ENCODE measurements at places on chromosomes 5 and 9. TPM values are rescaled to one million over a fixed set of nuclear protein-coding genes. Genes with fewer than 3 reads are reported as not detected.

DNA sequence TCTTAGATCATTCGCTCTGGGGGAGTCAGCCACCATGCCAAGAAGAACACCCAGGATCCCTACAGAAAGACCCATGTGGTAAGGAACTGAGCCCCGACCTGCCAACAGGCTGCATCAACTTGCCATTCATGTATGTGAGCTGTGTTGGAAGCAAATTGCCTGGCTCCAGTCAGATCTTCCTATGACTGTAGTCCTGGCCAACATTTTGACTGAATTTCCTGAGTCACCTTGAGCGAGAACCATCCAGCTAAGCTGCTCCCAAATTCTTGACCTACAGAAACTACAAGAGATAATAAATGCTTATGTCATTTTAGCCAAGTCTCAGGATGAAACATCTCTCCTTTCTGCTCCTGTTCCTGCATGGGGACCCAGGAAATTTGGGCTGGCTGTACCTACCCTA, 40.0 kb upstream of the SLC44A1 start:
- no peak for DNase-seq

DNA sequence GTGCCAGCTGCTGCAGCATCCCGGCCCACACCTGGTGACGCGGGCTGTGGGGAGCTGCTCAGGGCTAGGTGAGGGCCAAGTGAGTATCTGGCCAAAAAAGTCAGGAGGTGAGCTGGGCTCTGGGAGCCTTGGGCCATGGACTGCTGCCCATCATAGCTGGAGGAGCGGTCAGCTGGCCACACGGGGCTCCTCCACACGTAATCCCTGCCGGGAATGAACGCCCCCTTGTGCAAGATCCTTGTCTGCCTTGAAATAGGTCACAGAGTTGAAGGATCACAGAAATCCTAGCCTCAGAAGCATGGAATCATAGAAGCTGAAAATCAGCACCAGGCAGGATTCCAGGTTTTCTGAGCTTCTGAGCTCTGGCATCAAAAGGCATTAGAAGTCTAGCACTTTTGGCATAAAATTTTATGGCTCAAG, 16.8 kb upstream of the COL27A1 start:
- no peak for DNase-seq

DNA sequence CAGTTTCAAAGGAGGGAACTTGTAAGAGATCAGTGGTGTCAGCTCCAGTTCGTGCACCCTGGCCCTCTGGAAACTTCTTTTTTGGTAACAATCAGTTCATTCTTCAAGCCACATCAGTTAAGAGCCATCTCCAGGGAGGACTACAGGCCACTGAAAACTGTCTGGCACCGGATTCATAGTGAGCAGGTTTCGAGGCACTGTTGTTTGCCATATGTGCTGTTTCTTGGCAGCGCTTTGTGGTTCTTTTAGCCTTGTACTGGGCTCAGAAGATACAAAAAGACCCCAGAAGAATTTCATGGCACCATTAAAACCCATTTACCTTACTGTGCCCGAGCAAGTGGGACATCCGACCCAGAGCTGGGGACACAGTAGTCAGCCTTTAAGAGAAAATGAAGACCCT, 68.5 kb downstream of the OTULIN start:
- DNase-seq: no peak

- no peak for DNase-seq
These were observed 42.0 kb upstream of the CDC42SE2 start for GRCh38 chr5:131221888-131222287.

HTR1A gene
- not detected for total RNA-seq

GRCh38 chr9:124394167-124394566, 21.1 kb downstream of the PSMB7 start:
- DNase-seq: no peak

LEAP2 gene
- total RNA-seq: 2.9 TPM

GRCh38 chr5:71972777-71973473, 134.3 kb upstream of the MAP1B start:
- DNase-seq: no peak

- no peak for DNase-seq
These were observed 82.3 kb upstream of the AGXT2 start for GRCh38 chr5:35129921-35130485.

GRCh38 chr5:125367702-125368101, 621.3 kb upstream of the ZNF608 start:
- DNase-seq: no peak

GRCh38 chr5:168663276-168664004, 84.3 kb upstream of the PANK3 start:
- no peak for DNase-seq

- DNase-seq: no peak
These were observed 597.0 kb downstream of the PSAT1 start for GRCh38 chr9:78893774-78894401.

PCDH12 gene
- total RNA-seq: 1.2 TPM

DNA sequence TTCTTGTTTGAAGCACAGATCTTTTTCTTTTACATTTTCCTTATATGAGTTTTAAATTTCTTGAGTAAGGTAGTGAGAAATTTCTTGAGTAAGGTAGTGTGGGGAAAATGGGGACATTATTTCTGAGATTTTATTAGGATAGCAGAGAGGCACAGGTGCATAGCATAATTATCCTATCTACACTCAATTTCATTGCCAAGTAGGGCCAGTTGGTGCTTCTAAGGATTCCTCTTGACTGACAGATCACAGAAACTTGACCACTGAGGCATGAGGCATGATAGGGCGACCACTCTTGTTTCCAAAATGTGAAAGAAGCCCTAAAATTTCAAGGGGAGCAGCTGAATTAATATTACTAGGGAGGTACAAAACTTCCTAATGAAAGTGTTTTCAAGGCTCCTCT, 31.4 kb upstream of the TMC1 start:
- no peak for DNase-seq

ADRA1B gene
- 0.69 TPM for total RNA-seq

MCIDAS gene
- total RNA-seq: 0.14 TPM

GRCh38 chr5:71695071-71695470, 24.0 kb upstream of the CARTPT start:
- no peak for DNase-seq

LECT2 gene
- not detected for total RNA-seq

SPINK4 gene
- total RNA-seq: 85.2 TPM

CNTNAP3 gene
- total RNA-seq: 16.5 TPM

DNA sequence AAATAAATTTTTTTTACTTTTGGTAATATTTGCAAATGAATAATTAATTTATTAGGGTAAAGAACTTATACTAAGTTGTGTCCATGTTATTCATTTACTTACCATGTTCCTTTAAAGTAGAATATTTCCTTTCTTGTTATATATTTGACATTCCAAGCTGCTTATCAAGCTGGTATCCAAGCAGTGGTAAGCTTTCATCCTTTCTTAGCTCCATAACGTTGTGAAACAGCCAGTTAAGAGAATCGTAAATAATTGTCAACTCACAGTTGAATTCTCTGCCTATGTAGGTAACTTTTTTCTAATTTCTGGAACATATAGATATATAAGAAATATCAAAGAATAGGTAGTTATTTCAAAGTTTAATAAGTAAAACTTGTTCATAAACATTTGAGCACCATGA, 36.4 kb downstream of the SLC30A5 start:
- DNase-seq: no peak

DNA sequence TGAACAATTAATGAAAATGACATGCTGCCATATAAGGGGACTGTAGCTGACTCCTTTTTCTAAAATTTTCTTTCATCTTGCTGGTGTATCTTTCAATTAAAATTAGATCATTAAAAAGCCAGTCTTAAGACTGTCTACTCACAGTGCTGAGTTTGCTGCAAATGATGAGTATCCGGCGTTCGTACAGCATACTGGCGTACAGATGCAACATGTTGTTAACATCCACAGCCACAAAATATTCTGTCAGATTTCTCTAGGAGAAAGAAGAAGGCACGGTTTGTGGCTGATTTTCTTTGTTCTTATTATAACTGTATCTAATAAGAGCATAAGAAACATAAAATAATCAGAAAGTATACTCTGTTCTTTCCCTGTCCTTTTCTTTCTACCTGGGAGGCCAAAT, 278.1 kb downstream of the DENND1A start:
- no peak for DNase-seq

GRCh38 chr5:168356592-168356991, 65.1 kb downstream of the WWC1 start:
- no peak for DNase-seq

DNA sequence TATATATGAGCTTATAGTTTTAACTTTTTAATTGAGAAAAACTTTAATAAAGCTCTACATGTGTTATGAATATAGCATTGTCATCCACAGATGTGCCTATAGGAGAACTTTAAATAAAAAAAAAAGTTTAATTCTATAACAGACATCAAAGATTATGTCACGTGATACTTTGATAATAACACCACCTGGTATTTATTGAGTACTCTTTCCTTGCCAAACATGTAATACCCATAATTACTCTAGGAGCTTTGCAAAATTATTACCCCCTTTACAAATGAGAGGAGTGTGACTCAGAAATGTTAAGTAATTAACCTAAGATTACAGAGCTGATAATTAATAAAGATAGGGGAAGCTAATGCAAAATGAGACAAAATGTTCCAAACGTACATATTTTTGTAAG, 43.0 kb downstream of the ITGA2 start:
- DNase-seq: no peak

DNA sequence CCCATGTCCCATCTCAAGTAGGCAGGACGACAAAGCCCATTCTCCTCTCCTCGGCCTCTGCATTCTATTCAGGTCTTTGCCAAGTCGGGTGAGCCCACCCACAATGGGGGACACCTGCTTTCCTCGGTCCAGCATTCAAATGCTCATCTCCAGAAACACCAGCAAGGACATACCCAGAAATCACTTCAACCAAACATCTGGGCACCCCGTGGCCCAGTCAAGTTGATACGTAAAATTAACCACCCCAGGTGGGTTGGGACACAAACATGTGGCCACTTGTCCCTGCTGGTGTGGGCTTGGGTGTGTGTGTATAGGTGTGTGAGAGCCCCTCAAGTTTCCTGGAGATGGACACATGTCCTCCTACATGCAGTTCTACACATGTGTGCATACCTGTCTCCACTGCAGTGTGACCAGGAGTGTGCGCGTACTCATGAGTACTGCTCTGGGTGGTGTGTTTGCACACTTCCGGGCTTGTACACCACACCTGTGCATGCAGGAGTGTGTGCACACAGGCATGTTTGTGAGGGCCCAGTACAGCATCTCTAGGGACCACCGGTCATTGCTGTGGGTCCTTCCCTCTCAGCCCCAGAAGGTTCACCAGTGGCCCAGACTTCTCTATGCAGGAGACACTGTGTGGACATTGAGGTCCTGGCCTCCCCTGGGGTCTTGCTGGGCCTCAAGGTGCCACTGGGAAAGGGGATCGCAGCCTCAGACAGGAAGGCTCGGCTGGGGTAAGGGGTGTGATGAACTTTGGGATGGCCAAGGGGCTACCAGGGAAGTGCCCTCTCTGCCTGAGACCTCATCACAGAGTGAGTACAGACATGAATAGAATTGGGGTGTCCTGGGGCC, 35.4 kb upstream of the RXRA start:
- DNase-seq: peak; percentile 8

OTP gene
- not detected for total RNA-seq

CNTNAP3B gene
- 1.5 TPM for total RNA-seq

- DNase-seq: no peak
These were observed 7.8 kb downstream of the ENG start for GRCh38 chr9:127846443-127847177.

DNAH5 gene
- total RNA-seq: 0.70 TPM

HTR4 gene
- 17.3 TPM for total RNA-seq

DNA sequence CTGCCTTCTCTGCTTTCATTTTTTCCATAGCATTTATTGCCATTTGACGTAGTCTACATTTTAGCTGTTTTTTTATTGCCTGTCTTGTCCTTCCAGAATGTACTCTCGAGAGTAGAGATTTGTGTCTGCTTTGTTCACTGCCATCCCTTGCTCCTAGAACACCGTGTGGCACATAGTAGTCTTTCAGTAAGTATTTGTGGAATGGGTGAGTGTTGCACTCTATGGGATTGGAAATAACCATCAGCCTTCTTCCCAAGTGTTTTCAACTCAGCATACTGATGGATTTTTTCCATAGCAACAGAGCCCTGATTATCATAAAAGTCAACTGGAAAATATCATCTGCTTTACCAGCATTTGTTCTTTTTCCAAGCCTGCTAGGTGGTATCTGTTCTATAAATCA, 462.6 kb downstream of the ENC1 start:
- no peak for DNase-seq

CERCAM gene
- total RNA-seq: 20.9 TPM

DNA sequence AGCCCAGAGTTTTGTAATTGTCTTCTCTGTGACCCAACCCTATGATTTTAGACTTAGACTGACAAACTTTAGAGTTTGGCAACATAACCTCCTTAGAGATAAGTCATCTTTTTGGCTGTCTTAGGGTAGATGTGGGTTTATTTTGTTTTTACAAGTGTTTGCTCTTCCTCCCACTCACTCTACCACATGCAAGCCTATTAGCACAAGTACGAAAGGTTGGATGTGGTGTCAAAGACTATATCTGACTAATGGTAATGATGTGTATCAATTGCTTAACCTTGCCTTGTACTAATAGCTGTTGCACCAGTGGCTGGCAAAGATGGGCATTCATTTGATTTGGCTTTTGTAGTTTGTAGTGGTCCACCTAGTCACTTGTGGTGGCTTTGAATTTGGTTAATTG, 46.5 kb downstream of the SLC25A46 start:
- DNase-seq: no peak

SPRY4 gene
- total RNA-seq: 13.8 TPM

DNA sequence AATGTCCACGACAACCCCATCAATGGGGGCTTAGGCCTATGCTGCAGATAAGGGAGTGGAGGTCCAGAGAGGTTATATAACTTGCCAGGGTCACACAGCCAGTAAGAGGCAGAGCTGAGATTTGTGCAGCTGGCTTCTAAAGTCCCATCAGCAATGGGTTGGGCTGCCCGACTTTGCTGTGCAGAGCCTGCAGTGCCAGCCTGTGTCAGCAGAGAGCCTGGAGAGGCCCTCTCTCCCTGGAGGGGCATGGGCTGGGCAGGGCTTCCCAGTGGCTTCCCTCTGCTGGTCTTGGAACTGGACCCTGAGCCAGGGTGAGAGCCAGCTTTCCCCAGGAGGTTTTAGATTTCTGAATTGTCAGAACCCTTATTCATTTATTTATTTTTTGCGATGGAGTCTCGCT, 77.2 kb upstream of the RAPGEF1 start:
- DNase-seq: no peak

DNA sequence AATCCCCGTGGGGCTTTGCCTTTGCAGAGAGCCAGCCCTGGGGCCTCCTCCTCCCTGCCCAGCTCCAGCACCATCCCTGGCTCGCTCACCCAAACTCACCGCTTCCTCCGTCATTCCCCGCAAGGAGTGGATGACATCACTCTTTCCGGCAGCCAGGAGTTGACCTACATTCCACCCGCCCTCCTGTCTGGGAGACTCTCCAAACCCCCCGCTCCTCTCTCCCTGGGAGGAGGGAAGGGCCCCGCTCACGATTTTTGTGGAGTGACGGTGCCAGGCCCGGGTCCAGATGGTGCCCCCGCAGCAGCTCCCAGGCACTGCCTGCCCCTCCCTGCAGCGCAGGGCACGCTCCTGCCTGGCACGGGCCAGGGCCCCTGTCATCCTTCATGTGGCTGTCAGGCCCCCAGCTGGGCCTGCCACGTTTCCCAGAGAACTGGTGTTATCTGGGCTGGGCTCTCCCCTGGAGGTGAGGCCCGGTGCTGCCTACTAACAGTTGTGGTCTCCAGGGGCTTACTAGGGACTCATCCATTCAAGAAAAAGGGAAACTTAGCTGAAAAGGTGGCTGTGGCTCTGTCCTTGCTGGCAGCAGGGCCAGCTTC, 52.3 kb downstream of the NTNG2 start:
- DNase-seq: no peak

TMEM252 gene
- total RNA-seq: 0.46 TPM

C9 gene
- total RNA-seq: not detected

GRCh38 chr9:92563116-92564100, 27.6 kb upstream of the ECM2 start:
- DNase-seq: no peak

GRCh38 chr9:87674565-87675299, 51.2 kb upstream of the CTSL start:
- DNase-seq: no peak
